ENCODE measurements at places on chromosomes 3 and 15.

DNA sequence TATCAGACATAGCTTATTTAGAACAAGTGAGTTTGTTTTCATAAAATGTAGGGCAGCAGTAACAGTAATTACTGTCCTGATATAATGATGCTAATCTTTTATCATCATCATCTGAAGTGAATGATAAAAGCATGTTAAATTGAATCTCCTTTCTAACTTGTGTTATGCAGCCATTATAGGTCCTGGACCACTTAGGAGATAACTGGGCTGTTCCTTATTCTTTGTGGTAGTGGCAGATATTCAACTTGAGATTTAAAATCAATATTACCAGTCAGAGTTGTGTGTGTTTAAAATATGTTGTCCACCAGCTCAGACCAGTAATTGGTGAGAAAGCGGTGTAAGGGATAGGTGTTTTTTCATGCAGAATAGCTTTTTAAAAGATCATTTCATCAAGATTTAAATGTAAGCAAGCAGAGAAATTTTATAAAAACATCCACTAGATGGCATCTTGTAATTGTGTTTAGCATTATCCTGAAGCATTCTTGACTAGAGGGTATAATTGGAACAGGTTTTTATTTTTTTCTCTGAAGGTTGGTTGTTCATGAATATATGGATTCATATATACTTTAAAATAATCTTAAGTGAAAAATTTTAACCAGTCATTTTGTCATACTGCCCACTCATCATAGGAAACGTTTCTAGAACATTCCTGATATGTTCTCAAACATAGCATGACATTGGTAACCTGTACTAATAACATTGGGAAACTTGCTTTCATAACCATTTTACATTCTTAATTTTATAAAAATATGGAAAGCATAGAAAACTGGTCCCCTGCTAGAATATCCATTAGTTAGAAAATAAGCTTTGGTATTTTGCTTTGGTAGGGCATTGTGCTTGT lies 153.9 kb downstream of the BBX start:
- no peak for DNase-seq

GRCh38 chr3:30598668-30599545 lies 7.5 kb upstream of the TGFBR2 start:
- DNase-seq, result no peak

GRCh38 chr3:170585937-170586310 lies at the start of gene SLC7A14:
Gene SLC7A14 (minus strand): TSS chr3:170586075. CDS start chr3:170526936, 59,139 bp downstream.
- no peak for DNase-seq

DNA sequence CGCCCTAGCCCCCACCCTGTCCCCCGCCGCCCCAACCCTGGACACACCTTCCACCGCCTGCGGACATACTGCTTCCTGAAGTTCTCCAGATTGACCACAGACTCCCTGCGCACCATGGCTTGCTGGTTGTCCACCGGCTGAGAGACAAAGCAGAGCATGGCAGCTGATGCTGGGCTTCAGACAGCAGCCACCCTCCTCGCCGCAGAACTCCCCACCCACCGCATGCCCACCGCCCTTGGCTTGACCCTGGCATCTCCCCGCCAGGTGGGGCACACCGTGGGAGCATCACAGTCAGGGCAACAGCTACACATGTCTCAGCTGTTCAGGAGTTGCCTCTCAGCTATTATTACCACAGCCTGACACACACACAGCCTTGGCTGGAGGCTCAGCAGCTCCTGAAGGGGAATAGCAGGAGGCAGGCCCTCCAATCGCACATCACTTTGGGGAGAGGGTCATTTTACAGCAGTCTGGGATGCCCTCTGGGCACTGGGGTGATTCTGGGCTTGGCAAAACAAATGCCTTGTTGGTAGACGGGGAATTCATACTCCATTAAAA lies 78.4 kb upstream of the HERC1 start:
- DNase-seq, result no peak

GRCh38 chr3:13143381-13144004 lies 70.3 kb upstream of the IQSEC1 start:
- no peak for DNase-seq

- DNase-seq, result peak; percentile 56
Measured at GRCh38 chr15:49421991-49422390, 1.1 kb upstream of the FGF7 start.

- no peak for DNase-seq
Measured at GRCh38 chr15:81152339-81152738, 18.3 kb downstream of the CFAP161 start.

DNA sequence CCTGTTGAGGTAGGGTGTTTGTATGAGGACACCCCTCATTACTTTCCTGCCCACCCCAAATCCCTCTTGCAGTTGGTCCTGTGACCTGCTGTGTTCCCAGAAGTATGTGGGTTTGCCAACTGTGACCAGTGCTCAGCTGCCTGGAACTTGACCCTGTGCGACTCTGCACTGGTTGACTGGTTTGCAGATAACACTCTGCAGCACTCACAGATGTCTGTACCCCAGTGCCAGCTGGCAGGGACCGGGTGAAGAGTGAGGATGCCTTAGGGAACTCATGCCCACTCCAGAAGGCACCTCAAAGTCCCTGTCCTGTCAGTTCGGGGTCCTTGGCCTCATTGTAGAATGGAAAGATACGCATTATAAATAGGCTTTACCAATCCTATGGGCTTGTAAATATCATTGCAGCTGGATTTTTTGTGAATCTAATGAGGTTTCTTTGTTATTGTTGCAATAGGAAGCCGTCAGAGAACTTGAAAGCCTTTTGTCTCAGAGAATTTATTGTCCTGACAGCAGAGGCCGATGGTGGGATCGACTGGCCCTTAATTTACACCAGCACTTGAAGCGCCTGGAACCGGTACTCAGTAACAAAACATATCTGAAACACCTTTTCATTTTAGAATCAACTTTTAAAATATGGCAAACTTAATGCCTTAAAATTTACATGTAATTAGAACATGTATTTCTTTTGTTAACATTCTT lies 18.2 kb downstream of the FAN1 start:
- DNase-seq, result no peak

DNA sequence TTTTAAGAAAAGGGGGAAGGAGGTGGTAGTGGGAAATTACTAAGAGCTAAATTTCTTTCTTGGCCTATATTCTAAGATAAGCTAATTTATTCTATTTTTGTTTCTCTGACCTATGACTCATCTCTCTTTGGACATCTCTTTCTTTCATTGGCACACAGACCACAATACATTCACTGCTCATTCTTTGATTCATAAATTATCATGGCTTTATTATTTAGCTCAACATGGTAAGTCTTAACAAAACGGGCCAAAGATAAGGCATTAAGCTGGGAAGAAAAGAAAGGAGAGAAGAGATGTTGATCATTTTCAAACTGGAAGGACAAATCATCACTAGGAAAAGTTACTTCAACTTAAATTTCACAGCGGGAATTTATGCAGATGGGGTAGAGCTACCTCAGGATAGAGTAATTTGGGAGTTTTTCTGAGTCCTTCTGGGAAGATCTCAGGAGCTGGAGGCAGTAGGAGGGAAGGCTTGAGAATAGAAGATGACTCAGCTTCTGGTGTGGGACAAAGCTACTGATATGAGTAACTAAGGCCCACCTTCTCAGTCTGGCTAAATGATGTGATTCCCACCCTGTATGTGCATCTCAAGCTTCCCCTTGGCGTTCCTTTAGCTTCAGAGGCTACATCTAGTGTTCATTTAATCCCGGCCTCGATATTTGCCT lies 7.5 kb upstream of the ALCAM start:
- DNase-seq, result no peak

- DNase-seq, result no peak
Measured at GRCh38 chr3:25573386-25574171, 91.1 kb downstream of the TOP2B start.

GRCh38 chr15:99989095-99989494 lies 255.9 kb upstream of the LYSMD4 start:
- DNase-seq, result no peak

- DNase-seq, result no peak
Measured at GRCh38 chr3:112459750-112460149, 39.5 kb downstream of the BTLA start.

GRCh38 chr15:70856884-70857561 lies 3.1 kb upstream of the LARP6 start:
- DNase-seq, result peak; percentile 99

DNA sequence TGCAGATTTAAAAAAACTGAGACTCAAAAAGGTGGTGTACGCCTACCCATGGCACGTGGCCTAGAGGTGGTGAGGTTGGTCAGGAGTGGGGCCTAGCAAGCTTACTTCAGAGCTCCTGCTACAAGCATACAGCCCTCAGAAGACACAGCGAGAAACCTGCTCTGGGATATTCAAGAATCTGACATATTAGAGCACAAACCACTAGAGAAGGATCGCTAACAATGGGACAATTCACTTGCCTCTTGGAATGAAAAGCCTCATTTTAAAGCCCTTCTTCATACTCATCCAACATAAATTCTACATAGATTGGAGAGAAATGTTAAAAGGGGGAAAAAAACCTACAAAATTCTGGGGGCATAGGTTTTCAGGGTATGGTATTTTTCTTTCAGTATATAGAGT lies 118.0 kb upstream of the ARHGEF3 start:
- no peak for DNase-seq

DNA sequence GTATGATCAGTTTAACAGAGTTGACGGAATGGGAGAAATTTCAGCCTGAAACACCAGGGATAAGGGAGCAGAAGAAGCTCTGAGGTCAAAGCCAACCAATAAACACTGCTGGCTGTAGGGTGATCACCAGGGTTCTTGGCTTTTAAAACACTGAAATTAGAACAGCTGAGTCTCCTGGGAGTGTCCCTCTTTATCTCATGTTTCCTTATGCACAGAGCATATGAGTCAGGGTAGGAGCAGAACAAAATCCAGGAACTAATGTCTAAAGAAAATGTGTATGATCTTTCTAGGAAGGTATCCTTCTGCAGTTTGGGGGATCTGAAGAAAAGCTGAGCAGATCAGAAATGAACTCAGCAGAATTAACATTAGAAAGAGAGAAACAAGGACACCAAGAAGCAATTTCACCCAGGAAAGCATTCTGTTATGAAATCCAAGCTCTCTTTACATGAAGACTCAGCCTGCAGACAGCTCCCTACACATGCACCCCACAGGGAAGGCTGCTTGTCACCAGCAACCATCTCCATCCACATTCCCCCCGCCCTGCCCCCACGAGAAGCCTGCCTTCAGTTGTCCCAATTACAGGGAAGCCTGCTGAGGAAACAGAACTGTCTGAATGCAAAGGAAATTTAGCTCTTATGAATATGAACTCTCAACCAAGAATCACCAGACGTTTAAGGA lies 469.7 kb downstream of the PDCD6IP start:
- DNase-seq, result no peak

GRCh38 chr3:124615896-124616543 lies 114.2 kb upstream of the UMPS start:
- DNase-seq, result no peak

- DNase-seq, result no peak
Measured at GRCh38 chr15:31235311-31236183, 91.1 kb upstream of the KLF13 start.

DNA sequence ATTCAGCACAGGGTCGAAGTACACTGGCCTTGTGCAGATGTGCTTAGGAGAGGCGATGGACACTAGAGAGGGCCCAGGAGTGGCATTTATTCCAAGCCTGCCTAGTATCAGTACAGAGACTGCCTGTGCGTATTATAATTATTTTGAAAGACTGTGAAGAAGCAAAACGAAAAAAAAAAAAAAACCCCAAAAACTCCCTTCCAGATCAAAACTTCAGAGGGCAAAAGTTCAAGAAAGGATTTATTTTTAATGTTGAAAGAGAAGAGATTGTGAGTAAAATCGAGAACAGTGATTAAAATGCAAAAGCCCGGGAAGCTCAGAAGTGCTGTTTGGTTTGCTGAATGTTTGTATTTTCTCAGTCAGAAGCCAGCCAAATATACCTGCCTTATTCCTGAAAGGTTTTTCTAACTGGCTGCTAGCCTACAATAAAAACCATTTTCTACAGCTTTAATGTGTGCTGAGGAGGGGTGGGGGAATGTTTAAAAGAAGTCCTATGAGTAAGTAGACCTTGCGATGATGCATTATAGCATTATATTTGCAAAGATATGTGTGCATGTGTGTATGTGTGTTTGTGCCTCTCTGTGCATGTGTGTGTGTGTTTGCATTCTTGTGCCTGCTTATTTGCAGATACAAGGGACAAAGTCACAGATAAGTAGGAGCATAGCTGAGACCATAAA lies 19.3 kb upstream of the LZTFL1 start:
- no peak for DNase-seq

DNA sequence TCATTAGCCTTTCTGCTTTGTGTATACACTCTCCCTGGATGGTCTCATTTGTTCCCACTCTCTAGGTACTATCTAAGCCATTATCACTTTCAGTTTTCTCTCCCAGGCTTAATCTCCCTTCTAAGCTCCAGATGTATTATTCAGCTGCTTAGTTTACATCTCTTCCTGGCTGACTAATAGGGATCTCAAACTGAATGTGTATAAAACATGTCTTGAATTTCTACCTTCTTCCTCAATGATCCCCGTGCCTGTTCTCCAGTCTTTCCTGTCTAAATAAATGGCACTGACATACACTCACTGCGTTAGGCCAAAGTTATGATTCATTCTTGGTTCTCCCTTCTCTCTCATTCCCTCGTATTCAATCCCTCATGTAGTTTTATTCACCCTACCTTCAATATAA lies 127.3 kb downstream of the NR2F2 start:
- DNase-seq, result no peak

DNA sequence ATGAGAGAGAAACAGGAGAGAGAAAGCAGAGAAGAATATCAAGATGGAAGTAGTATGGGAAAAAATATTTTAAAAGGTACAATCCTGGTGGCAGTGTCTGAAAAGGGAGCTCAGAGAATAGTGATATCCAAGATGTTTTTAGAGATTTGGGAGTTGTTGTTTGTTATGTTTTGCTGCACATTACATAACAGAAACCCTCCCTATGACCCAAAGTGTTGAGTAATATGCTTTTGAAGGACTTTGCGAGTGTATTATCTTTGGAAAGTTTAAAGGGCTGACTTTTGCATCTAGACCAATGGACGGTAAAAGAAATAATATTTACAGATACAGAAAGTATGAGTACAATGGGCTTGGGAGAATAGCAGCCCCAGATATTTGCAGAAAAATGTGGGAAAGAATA lies 759.7 kb downstream of the NTRK3 start:
- DNase-seq, result no peak

DNA sequence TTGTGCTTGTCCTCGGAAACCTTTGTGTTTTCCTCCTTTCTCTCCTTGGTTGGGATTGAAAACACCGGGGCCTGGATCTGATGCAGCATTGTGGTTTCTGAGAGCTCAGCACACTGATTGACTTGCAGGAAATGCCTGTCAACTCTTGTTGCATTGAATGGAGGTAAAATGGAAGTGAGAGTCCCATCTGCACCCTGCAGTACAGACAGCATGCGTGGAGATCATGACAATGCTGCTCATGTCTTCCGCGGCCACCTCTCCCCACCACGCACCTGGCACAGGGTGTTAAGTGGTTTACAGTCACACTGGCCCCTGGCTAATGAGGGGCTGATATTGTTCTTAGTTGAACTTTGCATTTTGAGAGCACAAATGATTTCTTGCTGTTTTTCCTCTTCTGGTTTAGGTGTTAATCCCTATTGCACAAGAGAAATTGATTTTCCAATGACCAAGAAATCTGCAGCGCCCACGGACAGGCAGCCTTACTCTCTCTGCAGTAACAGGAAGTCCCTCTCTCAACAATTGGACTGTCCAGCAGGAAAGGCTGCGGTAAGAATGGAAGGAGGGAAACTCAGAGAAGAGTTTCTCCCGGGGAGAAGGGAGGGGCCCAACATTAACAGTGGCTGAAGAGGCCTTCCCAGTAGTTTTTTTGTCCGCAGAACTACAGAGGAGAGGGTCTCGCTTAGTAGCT lies 58.5 kb downstream of the STARD5 start:
- DNase-seq, result no peak

- DNase-seq, result no peak
Measured at GRCh38 chr3:45626096-45626887, 31.7 kb downstream of the LIMD1 start.

Data from AG09319 (cell line).